Kidney (tissue), 22 donors: ENCODE measurements at places on chromosomes 1 and 21.

- peaks cover 5% of the 10 kb centered on the region for H3K4me1 ChIP-seq
- no peak overlapping the region for H3K27ac ChIP-seq
- H3K36me3 ChIP-seq: no peaks in the 10 kb centered on the region
Observed at GRCh38 chr1:25679171-25679570, 62.6 kb downstream of the MAN1C1 start.

DNA sequence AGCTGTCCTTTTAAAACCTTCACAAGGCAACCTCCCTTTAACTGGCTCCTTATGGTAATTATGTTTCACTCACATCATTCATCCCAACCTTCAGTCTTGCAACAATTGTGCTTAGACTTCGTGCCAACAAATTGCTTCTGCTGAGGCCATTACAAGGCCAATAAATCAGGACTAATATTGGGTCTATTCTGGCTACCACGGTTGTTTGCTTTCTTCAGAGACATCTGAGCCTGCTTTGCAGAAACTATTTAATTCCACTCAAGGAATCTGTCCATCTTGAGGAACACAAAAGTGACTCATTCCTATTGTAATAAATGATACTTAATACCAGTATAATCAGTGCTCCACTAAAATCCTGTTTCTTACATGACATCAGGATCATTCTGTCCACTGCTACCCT lies 2.6 kb upstream of the GSTM4 start:
- peaks cover 3% of the 10 kb centered on the region for H3K36me3 ChIP-seq
- H3K27me3 ChIP-seq: no peaks in the 10 kb centered on the region
- DNase-seq: no peak

DNA sequence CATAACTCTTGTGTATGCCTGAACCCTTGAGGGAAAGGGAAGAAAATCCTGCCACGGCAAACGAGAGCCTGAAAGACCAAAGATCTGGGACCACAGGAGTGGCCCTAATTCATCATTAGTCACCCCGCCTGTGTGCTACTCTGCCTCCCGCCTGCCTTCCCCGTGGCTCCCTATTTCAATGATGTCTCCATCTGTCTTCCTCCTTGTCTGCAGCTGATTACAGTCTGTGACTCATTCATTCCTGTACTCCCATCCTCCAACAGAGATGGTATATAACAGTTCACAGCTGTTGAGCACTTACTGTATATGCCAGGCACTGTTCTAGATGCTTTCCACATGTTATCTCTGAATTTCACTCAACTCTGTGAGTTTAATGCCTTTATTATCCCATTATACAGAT lies 96.6 kb downstream of the SEC16B start:
- H3K27ac ChIP-seq: no peak overlapping the region
- no peaks in the 10 kb centered on the region for H3K4me1 ChIP-seq
- H3K36me3 ChIP-seq: no peaks in the 10 kb centered on the region
- no peaks in the 10 kb centered on the region for H3K27me3 ChIP-seq
- H3K4me3 ChIP-seq: no peak overlapping the region
- peak; percentile 27 for DNase-seq

DNA sequence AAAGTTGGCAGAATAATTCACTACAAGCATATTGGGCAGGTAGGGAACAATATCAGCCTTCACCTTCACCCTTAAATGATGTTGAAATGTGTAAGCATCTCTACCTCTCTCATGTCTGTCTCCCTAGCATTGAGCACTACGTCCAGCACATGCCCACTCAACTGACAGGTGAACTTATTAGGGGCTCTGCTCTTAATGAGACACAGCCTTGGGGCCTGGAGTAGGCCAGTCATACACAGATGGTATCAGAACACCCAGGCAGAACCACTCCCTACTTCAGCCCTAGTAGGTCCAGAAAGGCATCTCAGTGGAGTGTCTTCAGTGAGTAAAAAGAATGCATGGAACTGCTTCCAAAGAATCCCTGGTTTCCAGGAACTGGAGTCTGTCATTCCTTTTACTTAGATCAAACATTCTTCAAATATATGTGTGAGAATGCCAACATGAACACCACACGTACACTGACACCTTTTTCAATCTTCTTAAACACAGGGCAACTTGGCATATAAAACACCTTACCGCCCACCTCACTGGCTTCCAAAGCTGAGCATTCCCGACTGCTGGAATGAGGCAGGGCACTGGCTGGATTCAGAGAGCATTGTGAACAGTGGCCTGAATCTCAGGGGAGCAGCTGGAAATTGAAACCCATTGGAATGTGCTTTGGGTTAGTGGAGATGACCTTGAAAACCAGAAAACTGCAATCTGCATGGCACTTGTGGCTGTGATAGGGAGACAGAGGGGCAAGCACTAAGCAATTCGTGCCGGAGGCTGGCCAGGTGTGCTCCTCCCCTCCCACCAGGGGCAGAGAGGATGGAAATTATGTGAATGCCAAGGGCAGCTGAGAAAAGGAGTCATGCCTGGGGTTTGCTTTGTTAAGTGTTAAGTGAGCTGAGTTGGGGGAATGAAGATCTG lies 24.2 kb upstream of the HSD3B1 start:
- no peak overlapping the region for H3K4me3 ChIP-seq
- no peaks in the 10 kb centered on the region for H3K4me1 ChIP-seq
- no peaks in the 10 kb centered on the region for H3K27me3 ChIP-seq

GRCh38 chr1:74247881-74248528 lies 12.8 kb downstream of the TNNI3K start:
- no peak overlapping the region for H3K27ac ChIP-seq
- no peaks in the 10 kb centered on the region for H3K4me1 ChIP-seq
- no peak for DNase-seq
- no peak overlapping the region for H3K4me3 ChIP-seq
- H3K27me3 ChIP-seq: no peaks in the 10 kb centered on the region
- H3K36me3 ChIP-seq: no peaks in the 10 kb centered on the region

DNA sequence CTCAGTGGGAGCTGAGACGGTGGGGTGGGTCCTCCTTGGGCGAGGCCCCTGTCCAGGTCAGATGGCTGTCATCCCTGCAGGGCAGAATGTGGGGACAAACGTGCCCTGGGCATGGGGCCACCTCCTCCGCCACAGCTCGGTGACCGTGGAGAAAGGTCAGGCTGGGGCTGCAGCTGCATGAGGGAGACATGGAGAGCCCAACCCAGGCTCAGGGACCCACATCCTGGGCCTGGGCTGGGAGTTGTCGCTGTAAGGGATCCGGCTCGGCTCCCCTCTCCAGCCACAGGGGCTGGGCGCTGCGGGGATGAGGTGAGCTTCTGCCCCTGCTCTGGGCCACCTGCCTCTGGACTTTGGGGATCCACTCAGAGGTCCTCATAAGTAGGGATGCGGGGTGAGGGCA lies 518 bp upstream of the PLCH2 start:
- H3K27ac ChIP-seq: no peak overlapping the region
- no peak overlapping the region for H3K4me3 ChIP-seq
- H3K27me3 ChIP-seq: no peaks in the 10 kb centered on the region
- H3K4me1 ChIP-seq: peaks cover 3% of the 10 kb centered on the region
- no peaks in the 10 kb centered on the region for H3K36me3 ChIP-seq

GRCh38 chr1:82013702-82014101 lies 213.0 kb downstream of the ADGRL2 start:
- no peaks in the 10 kb centered on the region for H3K4me1 ChIP-seq
- no peak overlapping the region for H3K4me3 ChIP-seq
- no peaks in the 10 kb centered on the region for H3K36me3 ChIP-seq
- H3K27me3 ChIP-seq: no peaks in the 10 kb centered on the region
- no peak for DNase-seq

DNA sequence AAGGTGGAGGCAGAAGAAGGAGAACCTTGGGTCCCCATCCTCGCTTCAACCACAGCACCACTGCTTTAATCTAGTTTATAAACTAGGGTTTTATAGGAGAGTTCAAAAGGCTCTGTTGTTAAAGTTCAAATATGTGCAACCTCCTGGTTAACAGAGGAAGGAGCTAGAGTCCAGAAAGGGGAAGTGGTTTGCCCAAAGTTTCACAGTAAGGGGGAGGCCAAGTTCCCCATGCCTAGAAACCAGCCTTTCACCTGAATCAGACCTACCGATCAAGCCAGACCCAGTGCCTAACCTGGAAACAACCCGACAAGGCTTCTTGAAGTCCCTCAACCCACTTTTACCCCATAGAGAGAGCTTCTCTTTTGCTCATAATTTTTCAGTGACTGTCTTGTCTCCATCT lies 106.5 kb downstream of the PLPP3 start:
- no peak overlapping the region for H3K27ac ChIP-seq
- no peak for DNase-seq
- no peaks in the 10 kb centered on the region for H3K27me3 ChIP-seq
- H3K4me1 ChIP-seq: peaks cover 9% of the 10 kb centered on the region
- H3K4me3 ChIP-seq: no peak overlapping the region

DNA sequence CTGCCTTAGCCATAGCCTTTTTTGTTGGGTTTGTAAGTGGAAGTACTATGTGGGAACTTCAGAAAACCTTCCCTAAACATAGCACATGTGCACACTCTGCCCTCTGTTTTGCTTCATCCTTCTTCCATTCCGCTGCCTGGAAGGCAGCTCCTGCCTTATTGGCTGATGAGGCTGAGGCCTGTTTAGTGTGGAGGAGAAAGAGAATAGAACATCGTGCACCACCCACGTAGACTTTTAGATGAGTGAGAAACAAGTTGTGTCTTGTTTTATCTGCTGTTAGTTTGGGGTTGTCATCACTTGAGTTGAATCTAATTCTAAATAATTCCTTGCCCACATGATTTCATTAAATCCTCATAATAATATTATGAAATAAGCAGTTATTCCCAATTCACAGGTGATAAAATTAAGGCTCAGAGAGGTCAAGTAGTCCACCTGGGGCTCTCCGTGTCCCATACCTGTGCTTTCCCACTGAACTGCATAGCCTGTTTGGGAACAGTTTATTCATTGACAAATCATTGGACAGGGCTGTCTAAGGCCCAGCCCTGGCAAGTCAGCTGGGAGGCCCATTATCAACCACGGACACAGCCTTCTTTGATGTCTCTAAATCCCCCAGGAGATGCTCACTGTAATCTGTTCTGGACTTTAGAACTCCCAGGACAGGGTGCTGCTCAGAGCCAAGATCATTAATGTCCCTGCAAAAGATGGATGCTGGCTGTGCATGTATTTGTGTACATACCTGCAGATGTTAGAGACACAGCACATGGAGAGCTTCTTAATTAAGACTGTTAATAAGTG lies 93.0 kb downstream of the ABCA4 start:
- no peak overlapping the region for H3K4me3 ChIP-seq
- H3K27me3 ChIP-seq: no peaks in the 10 kb centered on the region
- no peaks in the 10 kb centered on the region for H3K4me1 ChIP-seq
- no peaks in the 10 kb centered on the region for H3K36me3 ChIP-seq
- no peak for DNase-seq

DNA sequence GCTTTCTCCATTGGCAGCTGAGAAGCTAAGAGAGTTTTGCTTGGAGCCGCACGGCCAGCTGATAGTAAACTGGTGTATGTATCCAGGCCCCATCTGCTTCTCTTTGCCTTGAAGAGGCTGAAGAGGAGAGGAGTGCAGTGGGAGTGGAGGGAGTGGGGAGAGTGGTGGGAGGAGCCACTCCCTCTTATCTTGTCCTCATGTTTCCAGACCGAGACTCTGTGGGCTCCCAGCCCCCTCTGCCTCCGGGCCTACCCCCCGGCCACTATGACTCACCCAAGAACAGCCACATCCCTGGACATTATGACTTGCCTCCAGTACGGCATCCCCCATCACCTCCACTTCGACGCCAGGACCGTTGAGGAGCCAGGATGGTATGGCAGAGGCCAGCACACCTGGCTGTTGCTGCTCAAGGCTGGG lies 6.0 kb upstream of the LRRC71 start:
- no peaks in the 10 kb centered on the region for H3K36me3 ChIP-seq
- H3K27ac ChIP-seq: no peak overlapping the region
- no peaks in the 10 kb centered on the region for H3K4me1 ChIP-seq
- DNase-seq: no peak

- peak; percentile 74 for DNase-seq
- H3K27me3 ChIP-seq: no peaks in the 10 kb centered on the region
- H3K36me3 ChIP-seq: no peaks in the 10 kb centered on the region
Observed at GRCh38 chr1:62962901-62963776, 179.2 kb downstream of the ATG4C start.

- H3K27me3 ChIP-seq: no peaks in the 10 kb centered on the region
- no peak overlapping the region for H3K27ac ChIP-seq
- H3K4me3 ChIP-seq: no peak overlapping the region
- DNase-seq: no peak
- H3K4me1 ChIP-seq: no peaks in the 10 kb centered on the region
Observed at GRCh38 chr1:183926983-183927382, 110.5 kb downstream of the COLGALT2 start.

DNA sequence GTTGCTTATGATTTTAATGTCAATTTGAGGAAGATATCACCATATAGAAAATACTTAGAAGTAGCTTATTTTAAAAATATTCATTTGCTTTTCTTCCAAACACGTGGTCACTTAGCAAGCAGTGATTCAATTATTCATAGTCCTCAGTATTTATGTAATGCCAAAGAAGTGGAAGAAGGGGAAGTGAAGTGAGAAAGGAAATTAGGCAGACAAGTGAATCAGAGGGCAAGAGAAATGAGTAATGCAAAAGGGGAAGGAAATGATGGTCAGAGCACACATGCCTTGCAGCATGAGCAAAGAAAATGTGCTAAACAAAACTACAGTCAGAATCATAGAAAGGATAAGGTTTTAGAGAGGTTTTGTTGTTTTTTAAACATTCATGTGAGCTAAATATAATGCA lies 31.8 kb downstream of the SDCCAG8 start:
- no peak for DNase-seq
- H3K4me1 ChIP-seq: no peaks in the 10 kb centered on the region
- no peak overlapping the region for H3K4me3 ChIP-seq
- H3K36me3 ChIP-seq: peaks cover 3% of the 10 kb centered on the region

- H3K27ac ChIP-seq: no peak overlapping the region
- no peak for DNase-seq
- H3K36me3 ChIP-seq: no peaks in the 10 kb centered on the region
- no peak overlapping the region for H3K4me3 ChIP-seq
- H3K27me3 ChIP-seq: no peaks in the 10 kb centered on the region
Observed at GRCh38 chr1:100609849-100610248, 71.9 kb downstream of the GPR88 start.

GRCh38 chr1:177631770-177632169 lies 338.1 kb downstream of the SEC16B start:
- no peaks in the 10 kb centered on the region for H3K4me1 ChIP-seq
- no peak for DNase-seq
- H3K4me3 ChIP-seq: no peak overlapping the region
- H3K36me3 ChIP-seq: no peaks in the 10 kb centered on the region
- no peak overlapping the region for H3K27ac ChIP-seq
- H3K27me3 ChIP-seq: no peaks in the 10 kb centered on the region
